Central memory CD8-positive, alpha-beta T cell (primary cell): ENCODE measurements at places on chromosomes 6 and 20.

DNA sequence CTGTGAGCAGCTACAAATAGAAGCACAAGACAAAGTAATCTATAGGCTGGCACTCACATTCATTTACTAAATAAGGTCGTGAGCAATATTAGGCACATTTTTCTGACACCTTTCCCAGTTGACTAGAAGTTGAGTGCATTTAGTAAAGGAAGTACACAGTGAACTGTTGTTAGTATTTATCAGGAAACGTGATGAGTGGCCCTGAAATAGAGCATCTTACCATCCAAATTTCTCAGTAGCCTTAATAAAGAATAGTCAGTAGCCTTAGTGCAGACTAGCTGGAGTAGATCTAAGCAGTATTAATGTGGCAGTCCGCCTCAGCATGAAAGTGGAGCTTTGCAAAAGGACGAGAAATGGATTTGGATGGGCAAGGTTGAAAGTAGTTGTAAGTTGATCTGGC, 205.5 kb upstream of the QKI start:
- DNase-seq = no peak

- DNase-seq = no peak
Observed at GRCh38 chr6:159094444-159095252, 49.9 kb upstream of the TAGAP start.

DNA sequence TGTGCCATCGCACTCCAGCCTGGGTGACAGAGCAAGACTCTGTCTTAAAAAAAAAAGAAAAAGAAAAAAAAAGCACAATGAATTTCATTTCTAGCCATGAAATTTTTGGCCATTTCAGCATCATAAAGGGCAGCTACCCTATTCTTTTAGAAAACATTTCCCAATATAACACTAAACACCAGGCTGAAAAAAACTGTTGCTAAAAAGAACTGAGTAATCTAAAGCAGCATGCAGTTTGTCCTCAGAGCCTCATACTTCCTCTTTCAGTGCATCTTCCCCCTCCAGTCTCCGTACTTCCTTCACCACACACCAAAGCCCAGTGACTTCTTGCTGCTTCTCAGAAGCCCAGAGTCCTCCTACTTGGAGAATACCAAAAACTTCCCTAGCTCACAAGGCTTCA, 5.6 kb upstream of the IFNGR1 start:
- DNase-seq = no peak

GRCh38 chr6:21556968-21557721, 36.4 kb upstream of the SOX4 start:
- no peak for DNase-seq

GRCh38 chr6:56292505-56293181, 45.3 kb upstream of the COL21A1 start:
- DNase-seq = no peak

- no peak for DNase-seq
Observed at GRCh38 chr6:4291453-4292403, 156.4 kb upstream of the ECI2 start.

GRCh38 chr6:79984261-79984660, 20.2 kb upstream of the TTK start:
- no peak for DNase-seq

- DNase-seq = no peak
Observed at GRCh38 chr20:62892348-62893304, 31.0 kb upstream of the TCFL5 start.

DNA sequence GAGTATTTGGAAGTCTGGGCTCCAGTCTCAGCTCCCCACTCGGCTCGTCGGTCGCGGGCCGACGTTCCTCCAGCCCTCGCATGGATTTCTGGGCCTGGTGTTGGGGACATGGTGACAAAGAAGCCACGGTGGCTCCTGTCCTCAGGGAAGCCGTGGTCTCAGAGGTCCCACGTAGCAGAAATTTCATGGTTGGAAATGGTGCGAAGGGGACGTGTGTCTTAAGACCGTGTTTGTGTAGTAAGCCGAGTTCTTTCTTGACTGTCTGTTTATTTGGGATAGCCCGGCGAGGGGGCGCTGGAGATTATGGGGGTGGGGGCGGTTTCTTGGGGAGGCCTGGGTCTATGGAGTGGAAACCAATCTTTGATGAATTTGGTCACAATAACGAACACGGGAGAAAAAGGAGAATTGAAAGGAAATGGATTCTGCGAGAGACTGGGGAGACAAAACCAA, 23.5 kb upstream of the MAP3K7 start:
- no peak for DNase-seq

GRCh38 chr20:38840894-38841470, 35.5 kb downstream of the PPP1R16B start:
- DNase-seq = peak; percentile 26

GRCh38 chr6:138692978-138693909, 80.3 kb upstream of the CCDC28A start:
- DNase-seq = no peak

DNA sequence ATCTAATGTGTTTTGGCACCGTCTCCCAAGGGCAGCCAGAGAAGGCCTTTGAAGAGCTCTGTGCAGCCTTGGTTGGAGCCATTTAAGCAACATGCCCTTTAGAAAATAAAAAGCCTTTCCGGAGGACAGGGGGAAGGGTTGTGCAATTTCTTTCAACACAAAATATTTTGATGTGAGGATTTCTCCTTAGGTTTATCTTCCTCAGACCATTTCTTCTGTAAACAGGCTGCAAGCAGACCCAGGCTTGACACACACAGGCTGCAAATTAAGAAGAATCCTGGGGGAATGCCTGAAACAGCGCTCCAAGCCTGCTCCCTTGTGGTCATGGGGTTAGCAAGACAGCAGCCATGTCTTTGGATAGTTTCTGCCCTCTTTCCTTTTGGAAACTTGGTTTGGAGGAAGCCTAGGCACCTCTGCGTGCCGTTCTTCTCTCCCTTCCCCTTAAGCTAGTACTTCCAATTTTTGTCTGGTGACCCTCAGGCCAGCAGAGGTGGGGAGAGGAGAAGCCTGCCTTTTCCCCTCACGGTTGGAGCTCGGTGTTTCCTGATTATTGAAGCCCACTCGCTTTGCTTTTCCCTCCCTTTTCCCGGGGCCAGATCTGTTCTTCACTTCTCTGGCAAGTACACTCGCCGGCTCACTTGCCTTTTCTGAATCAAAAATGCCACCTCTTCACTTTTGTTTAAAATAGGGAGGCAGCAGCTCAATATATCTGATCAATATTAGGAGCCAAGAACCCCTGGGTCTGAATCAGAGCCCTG, 39.6 kb upstream of the NOX3 start:
- no peak for DNase-seq

GRCh38 chr6:31405996-31406395, 2.6 kb downstream of the MICA start:
- no peak for DNase-seq

GRCh38 chr6:154425034-154425433, 68.4 kb upstream of the IPCEF1 start:
- no peak for DNase-seq

DNA sequence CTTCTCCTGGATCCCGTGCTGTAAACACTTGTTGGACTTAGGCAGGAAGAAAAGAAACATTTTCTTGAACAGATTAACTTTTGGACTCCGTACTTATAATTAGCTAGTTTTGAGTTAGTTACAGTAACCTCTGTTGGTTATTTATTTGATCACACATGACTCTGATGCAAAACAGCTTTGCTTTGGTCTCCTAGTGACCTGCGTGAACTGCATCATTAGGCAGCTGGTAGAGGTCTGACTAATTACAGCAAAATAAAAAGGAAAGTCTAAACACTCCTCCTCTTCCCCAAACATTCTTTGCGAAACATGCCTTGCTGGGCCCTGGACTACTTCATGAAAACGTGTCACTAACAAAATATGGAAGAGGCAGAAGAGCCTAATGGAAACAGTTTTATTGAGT, 61.1 kb upstream of the ZFP64 start:
- DNase-seq = no peak

DNA sequence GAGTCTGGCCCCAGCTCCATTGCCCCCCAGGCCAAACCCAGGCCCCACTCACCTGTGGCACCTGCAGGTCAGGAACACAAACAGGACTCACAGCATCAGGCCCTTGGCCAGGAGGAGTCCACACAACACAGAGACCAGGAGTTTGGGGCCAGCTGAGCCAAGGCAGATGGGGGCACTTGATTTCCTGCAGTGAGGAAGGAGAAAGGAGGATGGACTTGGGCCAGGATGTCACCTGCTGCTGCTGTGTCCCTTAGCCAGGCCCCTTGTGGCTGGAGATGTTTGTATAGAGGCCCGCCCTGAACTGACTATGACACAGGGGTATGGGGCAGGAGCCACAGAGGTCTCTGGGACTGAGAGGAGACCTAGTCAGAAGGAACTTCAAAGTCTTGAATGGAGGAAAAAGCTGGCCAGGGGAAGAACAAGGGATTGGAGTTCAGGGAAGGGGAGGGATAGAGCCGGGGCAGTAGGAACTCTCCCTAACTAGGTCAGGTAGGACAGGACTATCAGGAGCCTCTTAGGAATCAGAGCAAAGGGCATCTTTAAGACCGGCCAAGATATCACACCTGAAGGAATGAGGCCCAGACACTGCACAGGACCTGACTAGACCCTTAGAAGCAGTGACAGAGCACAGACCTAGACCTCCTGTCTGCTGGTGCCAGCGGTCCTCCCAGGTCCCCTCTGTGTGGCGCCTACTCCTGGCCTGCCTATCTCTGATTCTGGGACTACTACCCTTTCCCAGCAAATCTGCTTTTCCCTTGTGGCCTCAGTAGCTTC, 8.8 kb upstream of the TREML2 start:
- DNase-seq = no peak

DNA sequence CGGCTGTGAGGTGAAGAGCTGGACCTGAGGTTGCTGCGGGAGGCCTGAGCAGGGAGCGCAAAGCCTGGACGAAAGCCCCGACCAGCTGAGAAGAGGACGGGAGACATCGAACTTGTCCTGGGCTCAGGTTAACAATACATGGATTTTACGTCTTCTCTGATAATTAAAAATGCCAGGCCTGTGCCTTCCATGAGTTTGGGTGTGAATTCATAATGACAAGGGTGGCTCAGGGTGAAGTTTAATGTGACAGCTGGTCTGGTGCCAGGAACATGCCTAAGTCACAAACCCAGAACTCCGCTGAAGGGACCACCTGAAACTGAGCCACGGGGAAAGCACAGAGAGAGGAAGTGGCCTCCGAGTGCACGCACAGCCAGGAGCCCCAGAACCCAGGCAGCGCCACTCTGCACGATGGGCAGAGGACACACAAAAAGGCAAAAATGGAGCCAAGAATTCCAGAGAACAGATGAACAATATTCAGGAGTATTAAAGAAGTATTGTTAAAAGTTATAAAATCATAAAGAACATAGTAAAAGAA, 150.1 kb upstream of the RPS6KA2 start:
- DNase-seq = no peak

- no peak for DNase-seq
Observed at GRCh38 chr6:72916298-72916697, 294.4 kb downstream of the KCNQ5 start.

DNA sequence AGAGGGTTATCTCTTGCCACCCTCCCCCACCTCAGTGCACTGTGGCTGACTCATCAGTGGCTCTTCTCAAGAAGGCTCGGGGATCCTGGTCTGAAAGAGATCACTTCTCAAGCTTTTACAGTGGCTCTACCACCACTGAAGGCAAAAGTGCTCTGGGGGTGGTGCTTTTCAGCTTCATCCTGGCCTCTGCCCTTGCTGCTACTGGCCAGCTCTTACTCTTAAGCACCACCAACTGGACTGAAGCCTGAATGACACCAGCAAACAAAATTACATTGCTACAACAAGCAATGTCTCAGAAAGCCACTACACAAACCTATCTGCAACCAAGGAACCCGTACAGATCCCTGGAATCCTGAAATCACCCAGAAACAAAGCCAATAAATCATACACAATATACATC, 402.1 kb downstream of the EPHA7 start:
- no peak for DNase-seq

DNA sequence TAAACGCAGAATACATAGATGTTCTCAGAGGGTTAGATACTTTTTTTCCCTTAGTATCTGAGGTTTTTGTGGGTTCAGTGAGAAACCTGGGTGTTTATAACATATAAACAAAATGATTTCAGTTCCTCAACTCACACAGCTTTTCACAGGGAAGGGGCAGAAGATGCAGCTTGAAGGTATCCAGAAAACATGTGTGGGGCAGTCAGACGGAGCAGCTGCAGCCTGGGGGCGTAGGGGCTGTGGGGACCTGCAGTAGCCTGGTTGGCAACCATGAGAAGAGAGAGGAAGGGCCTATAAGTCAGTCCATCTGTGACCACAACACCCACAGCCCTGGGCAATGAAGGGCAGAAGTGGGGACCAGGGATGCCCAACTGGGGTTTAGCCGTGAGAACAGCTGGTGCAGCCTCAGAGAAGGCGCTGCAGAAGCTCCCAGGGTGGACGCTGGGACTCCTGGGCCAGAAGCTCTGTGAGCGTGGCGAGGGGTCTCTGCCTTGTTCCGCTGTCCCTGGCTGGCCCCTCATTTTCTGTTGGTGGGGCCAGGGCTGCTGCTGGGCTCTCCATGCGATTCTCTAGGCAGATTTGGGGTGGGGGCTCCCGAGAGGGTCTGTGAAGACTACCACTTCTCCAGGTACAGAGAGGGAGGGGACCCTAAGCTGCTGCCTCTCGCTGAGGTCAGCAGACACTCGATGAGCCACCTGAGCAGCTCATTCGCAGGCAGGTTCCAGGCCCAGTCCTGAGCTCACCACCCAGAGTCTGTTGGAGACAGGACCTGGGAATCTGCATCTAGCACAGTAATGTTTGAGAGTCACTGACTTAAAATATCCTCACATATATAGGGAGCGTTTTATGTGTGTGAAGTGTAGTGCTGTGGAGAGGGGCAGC, 181.2 kb downstream of the ZDHHC14 start:
- no peak for DNase-seq

DNA sequence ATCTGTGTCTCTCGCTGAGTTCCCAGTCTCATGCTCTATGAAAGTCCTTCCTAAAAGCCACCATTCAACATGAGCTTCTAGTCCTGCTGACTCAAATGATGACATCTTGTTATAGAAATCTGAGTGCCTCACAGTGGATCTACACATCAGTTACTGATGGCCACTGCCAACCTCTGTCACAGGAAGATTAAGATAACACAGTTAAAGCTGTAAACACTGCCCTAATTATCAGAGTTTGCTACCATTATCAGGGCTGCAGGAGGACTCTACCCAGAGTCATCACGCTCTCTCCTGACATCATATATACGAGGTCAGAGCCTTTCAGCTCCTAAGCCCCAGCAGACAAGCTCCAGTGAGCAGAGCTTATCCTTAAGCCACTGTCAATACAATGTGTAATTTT, 63.2 kb downstream of the HIVEP2 start:
- no peak for DNase-seq

GRCh38 chr6:169093066-169093723, 160.5 kb downstream of the THBS2 start:
- no peak for DNase-seq

DNA sequence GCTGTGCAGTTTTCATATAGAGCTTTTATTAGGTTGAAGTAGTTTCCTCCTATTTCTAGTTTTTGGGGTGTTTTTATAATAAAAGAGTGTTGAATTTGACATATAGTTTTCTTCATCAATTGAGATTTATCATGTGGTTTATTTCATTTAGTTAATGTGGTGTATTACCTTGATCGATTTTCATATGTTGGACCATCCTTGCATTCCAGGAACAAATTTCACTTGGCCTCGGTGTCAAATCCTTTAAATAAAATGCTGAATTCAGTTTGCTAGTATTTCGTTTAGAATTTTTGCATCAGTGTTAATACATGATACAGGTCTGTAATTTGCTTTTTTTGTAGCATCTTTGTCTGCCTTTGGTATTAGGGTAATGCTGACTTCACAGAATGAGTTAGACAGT, 6.0 kb downstream of the DYNLT2 start:
- DNase-seq = no peak
